ENCODE measurements at places on chromosomes 2 and 18.

GRCh38 chr2:241070361-241070760, 31.7 kb downstream of the MTERF4 start:
- no peak for DNase-seq

DNA sequence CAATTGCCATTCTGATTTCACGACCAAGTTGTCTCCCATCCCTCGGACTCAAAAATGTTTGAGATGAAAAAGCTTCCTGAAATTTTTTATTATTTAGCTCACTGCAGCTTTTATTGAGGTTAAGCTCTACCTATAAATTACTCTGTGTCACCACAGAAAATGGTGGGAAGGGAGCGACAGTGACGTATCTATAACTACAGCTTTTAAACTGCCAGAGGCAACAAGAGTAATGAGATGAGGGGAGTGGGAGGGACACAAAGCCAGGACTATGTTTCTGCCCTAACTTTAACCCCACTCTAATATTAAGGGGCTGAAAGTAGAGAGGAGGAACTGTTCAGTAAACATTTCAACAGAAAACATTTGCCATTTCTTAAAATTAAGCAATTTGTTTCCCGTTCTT, 37.4 kb downstream of the SMAD2 start:
- DNase-seq, result no peak

DNA sequence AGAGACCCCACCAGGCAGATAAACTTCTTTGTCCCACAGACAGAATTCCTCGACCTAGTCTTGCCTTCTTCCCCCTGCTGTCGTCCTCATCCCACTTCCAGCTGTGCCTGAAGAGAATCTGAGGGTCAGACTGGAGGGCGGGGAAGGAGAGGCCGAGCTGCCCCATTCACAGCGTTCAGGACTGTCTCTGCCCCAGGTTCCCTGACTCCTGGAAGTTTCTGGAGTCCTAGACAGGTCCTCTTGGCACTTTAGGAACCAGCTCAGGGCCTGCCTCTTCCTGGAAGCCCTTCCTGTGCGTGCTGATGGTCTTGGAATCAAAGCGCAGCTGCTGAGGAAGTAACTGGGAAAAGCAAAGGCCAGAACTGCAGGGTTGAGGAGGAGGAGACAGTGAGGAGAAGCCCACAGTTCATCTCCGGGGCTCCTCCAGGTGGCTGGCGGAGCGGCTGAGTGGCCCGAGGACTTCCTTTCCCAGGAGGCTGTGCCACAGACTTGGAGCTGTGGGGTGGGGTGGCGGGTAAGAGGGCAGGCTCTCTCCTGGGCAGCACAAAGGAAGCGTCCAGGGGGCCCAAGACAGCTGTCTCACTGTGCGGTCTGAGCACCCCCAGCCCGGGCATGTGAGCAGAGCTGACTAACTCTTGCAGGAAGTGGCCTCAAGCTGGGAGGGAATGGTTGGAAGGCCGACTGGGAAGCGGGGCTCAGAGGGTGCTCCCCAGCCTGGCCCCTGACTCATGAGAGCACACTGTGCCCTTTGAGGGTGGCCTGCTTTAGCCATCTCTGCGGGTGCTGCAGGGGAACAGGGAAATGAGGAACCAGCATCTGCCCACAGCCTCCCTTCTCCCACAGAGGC, 39.5 kb downstream of the SDC1 start:
- no peak for DNase-seq

DNA sequence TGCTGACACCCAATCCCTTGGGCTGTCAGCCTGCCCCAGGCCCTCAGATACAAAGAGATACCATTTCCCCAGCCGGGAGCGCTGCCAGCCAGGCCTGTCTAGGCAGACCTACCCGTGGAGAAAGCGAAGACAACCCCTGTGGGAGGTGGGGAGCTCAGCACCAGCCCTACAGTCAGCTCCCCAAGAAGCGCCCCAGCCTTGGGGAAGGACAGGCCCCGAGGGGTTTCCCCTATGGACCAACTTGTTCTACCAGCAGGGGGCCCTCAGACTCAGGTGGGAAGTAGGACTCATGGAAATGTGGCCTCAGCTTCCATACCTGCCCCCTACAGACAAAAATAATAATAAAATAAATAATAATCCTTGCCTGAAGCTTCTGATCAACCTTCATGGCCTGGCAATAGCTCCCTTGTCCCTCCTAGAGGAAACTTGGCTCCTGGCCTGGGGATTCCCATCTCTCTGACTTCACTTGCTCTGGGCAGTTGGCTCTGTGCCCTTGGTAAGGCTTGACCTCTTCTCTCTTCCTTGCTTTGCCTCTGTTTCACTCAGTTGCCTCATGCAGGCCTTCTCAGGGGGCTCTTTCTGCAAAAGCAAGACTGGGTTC, 7.0 kb downstream of the SLC35F6 start:
- DNase-seq, result no peak

GRCh38 chr2:219124381-219125110, 36.1 kb downstream of the NHEJ1 start:
- no peak for DNase-seq

DNA sequence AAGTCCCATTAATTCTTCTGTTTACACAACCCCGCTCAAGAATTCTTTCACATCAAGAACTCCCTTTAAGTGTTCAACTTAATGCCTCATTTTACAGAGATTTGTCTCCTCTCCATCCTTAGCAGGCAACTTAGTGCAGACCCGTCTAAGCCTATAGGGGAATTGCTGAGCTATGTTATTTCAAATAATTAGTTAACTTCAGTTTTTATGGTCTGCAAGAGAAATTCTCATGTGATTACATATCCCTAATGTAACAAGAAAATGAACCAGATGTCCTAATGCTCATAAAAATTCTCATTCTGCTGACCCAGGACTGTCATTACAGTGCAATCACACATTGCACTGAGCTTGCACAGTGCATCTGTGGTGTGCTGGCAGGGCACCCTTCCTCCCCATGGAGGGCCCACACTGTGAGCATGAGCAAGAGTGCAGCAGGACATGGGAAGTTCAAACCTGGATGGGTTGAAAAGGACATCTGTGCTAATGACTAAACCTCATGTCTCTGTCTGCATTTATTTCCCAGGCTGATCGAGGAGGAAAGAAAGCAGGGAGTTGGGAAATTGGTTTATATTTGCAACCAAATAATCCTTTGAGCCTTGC, 97.1 kb downstream of the COL5A2 start:
- peak; percentile 83 for DNase-seq

Data from hindlimb muscle (tissue), 1 donor.